ENCODE measurements at places on chromosomes 5 and 9. TPM values are rescaled to one million over a fixed set of nuclear protein-coding genes. Genes with fewer than 3 reads are reported as not detected.

The NR2F1-AS1 gene
- total RNA-seq = 0.45 TPM

GRCh38 chr5:125411071-125411743 is 664.8 kb upstream of the ZNF608 start:
- no peak overlapping the region for H3K4me3 ChIP-seq

DNA sequence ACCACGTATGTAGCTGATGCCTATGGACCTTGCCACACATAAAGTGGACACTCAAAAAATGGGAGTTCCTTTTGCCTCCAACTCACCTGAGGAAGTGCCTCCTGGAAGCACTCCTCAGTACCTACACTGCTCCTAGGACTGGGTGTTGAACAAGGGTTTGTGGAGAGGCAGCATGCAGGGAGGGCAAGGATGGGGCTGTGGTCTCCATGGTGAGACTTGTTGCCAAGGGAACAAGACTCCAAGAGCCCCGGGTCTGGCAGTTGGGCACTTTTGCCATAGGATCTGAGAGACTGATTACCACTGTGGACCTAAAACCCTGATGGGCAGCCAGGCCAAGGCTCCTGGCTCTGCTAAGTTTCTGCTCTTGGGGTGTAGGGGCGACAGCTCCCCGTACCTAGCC is 6.9 kb upstream of the NR5A1 start:
- H3K4me3 ChIP-seq = no peak overlapping the region
- no peak for DNase-seq
- H3K27ac ChIP-seq = no peak overlapping the region
- H3K27me3 ChIP-seq = no peaks in the 10 kb centered on the region

GRCh38 chr9:127980060-127980705 is 606 bp downstream of the EEIG1 start:
- peak overlapping the region; percentile 93 for H3K27ac ChIP-seq
- H3K4me3 ChIP-seq = peak overlapping the region; percentile 93
- no peaks in the 10 kb centered on the region for H3K36me3 ChIP-seq
- DNase-seq = peak; percentile 55
- H3K4me1 ChIP-seq = peaks cover 72% of the 10 kb centered on the region

GRCh38 chr9:92619601-92620300 is 50.2 kb downstream of the IPPK start:
- peaks cover 40% of the 10 kb centered on the region for H3K4me1 ChIP-seq
- DNase-seq = no peak
- no peak overlapping the region for H3K27ac ChIP-seq
- no peak overlapping the region for H3K4me3 ChIP-seq
- peaks cover 94% of the 10 kb centered on the region for H3K36me3 ChIP-seq

The C5orf46 gene
- 7.5 TPM for total RNA-seq

- peaks cover 15% of the 10 kb centered on the region for H3K4me1 ChIP-seq
- H3K4me3 ChIP-seq = no peak overlapping the region
- DNase-seq = no peak
- no peak overlapping the region for H3K27ac ChIP-seq
These were observed 403.0 kb downstream of the ZNF608 start for GRCh38 chr5:124343451-124343867.

DNA sequence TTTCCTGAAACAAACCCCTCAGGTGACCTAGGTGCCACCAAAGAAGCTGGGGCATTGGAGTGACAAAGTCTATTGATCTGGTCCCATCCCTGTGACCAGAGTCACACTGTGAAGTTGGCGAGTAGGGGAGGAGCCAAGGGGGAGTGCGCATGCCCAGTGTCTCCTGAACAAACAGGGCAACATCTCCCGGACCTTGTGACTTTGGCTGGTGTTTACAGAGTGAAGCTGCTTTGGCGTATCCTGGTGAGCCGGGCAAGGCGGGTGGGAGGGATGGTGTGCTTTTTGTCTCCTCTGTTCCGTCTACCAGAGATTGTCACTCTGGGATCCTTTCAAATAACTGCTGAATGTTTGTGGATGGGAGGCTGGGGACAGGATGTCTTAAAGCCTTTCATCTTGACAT is 204.5 kb downstream of the HSPA4 start:
- H3K27ac ChIP-seq = no peak overlapping the region
- no peak for DNase-seq
- H3K4me1 ChIP-seq = no peaks in the 10 kb centered on the region
- no peaks in the 10 kb centered on the region for H3K36me3 ChIP-seq

The BARHL1 gene
- not detected for total RNA-seq

The LYRM7 gene
- total RNA-seq = 25.8 TPM

The IL4 gene
- total RNA-seq = not detected

DNA sequence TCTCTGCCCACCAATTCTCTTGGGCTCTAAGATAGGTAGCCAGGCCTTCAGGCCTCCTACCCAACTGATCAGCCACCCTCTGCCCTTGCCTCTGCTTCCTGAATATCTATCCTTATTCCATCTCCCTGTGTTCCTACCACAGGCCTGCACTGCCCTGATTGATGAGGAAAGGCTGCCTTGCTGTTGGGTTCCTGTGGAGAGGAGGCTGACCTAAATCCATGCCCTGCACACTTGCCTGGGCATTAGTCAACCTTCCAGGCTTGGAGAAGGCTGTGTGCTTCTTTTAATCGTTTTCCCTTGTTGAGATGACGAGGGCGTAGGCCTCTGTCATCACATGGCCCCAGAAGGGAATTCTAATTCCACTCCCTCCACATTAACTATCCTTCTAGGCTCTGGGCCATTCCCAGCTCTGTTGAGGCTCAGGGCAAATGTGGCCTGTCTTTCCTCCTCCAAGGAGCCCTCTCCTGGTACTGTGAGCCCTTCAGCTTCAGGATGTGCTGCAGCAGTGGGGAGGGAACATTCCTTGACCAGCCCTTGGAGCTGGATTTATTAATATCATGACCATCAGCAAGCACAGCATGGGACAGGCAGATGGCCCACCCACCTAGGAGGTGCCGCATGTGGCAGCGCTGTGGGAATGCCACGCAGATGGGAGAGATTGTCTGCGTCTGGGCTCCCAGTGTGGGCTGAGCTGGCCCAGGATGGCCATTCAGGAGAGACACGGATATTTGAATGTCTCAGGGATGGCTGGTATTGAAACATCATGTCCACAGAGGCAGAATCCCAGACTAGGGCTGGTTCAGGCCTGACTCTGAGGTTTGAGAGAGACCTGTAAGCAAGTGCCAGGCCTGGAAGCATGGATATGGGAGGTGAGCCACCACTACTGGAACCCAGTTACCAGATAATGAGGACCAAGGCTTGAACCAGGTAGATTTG is 40.9 kb downstream of the ANGPTL2 start:
- peaks cover 1% of the 10 kb centered on the region for H3K36me3 ChIP-seq
- no peak for DNase-seq
- no peak overlapping the region for H3K4me3 ChIP-seq
- H3K4me1 ChIP-seq = peaks cover 16% of the 10 kb centered on the region
- no peaks in the 10 kb centered on the region for H3K27me3 ChIP-seq

GRCh38 chr9:130680836-130681768 is 12.5 kb upstream of the EXOSC2 start:
- H3K27me3 ChIP-seq = peaks cover 7% of the 10 kb centered on the region
- H3K4me3 ChIP-seq = peak overlapping the region; percentile 61
- H3K36me3 ChIP-seq = no peaks in the 10 kb centered on the region
- no peaks in the 10 kb centered on the region for H3K4me1 ChIP-seq

The ROPN1L gene
- 0.31 TPM for total RNA-seq

The TLX3 gene
- not detected for total RNA-seq

The SOHLH1 gene
- not detected for total RNA-seq
